IPS DF 19.7 (cell line): ENCODE measurements at places on chromosomes 1 and 21.

DNA sequence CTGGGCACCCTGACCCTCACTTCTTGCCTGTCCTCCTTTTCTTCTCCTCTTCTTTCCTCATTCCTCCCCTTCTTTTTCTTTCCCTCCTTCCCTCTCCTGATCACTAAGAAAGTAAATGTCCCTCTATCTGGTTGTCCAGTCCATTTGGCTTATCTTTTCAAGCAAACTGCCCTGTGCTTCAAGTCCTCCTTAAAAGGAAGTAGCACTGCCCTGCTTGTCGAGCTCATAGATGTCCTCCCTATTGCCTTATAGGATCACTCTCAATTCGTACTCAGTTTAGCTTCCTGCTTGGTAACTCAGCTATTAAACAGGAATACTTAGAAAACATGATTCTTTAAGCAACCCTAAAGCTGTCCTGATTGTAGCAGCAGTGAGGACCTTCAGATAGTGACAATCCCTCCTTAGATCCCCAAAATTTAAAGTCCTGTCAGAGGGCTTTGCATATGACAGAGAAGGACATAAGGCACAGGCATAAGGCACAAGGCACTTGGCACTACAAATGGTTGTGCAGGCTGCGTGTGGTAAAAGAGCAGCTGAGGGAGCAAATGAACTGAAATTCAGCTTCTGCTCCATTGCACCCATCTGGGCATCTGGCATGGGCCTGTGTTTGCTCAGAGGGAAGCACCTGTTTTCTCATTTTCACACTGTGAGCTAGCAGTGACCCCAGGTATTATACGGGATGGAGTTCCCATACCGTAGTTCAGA is 26.1 kb upstream of the SLAMF6 start:
- DNase-seq, result no peak

GRCh38 chr1:26384076-26384475 is 11.5 kb upstream of the ZNF683 start:
- DNase-seq, result no peak

- no peak for DNase-seq
These were observed 7.9 kb downstream of the AKT3 start for GRCh38 chr1:243842161-243842560.

DNA sequence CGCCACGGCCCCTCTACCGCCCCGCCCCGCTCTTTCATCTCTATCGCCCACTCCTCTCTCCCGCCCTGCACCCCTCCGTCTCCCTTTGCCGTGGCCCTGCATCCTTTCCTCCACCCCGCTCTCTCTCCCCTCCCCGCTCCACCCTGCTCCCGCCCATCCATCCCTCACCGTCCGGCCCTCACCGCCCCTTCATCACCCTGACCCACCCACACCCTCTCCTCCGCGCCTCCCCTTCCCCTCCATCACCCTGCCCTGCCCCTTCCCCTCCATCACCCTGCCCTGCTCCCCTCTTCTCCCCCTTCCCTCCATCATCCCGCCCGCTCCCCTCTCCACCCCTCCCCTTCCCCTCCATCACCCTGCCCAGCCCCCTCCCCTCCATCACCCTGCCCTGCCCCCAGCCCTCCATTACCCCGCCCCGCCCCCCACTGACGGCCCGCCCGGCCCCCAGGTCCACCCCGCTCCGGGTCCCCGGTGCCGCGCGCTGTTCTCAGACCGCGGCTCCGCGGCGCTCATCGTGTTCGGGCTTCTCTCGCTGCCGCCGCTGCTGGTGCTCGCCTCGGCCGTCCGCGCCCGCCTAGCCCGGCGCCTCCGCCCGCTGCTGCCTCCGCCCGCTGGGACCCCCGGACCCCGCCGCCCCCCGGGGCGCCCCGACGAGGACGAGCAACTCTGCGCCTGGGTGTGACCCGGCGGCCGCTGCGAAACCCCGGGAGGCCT is 6.2 kb upstream of the ANKRD65 start:
- no peak for DNase-seq

- no peak for DNase-seq
These were observed 2249.1 kb downstream of the NCAM2 start for GRCh38 chr21:23247334-23247733.

- no peak for DNase-seq
These were observed 10.4 kb downstream of the TRABD2B start for GRCh38 chr1:47986761-47987200.

DNA sequence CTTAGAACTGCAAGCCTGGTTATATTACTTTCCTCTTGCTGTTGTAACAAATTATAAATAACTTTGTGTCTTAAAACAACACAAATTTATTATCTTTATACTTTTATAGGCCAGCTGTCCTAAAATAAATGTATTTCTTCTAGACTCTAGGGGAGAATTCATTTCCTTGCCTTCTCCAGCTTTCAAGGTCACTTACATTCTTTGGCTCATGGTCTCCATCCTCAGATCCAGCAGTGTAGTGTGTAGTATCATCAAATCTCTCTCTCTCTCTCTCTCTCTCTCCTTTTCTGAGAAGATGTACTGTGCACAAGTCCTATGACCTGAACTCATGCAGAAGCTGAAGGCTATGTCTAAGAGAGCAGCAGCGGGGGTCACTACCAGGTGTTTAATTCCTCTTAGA is 1510.6 kb downstream of the MRPL39 start:
- DNase-seq, result no peak
